Smooth muscle cell of the pulmonary artery (primary cell): ENCODE measurements at places on chromosomes 5 and 9. TPM values are rescaled to one million over a fixed set of nuclear protein-coding genes. Genes with fewer than 3 reads are reported as not detected.

KLF9 gene
- total RNA-seq = 29.6 and 53.2 TPM in 2 replicates

PLCXD3 gene
- 1.7 and 4.0 TPM in 2 replicates for total RNA-seq

IL12B gene
- total RNA-seq = not detected in 2 replicates

ADAMTS2 gene
- total RNA-seq = 32.5 and 155 TPM in 2 replicates

OR1J2 gene
- 0.50 TPM in 1 of 2 replicates, not detected in the other for total RNA-seq

FBXO4 gene
- 7.4 and 7.9 TPM in 2 replicates for total RNA-seq

SLC6A19 gene
- total RNA-seq = not detected in 2 replicates

SGCD gene
- total RNA-seq = 2.5 and 9.8 TPM in 2 replicates

SLCO6A1 gene
- total RNA-seq = not detected in 2 replicates

UBE2QL1 gene
- 0.03 and 0.20 TPM in 2 replicates for total RNA-seq

LECT2 gene
- total RNA-seq = not detected in 2 replicates

CXCL14 gene
- total RNA-seq = 0.26 TPM in 1 of 2 replicates, not detected in the other

HAPLN1 gene
- total RNA-seq = 31.9 and 144 TPM in 2 replicates

PAEP gene
- total RNA-seq = not detected in 2 replicates

HTR4 gene
- total RNA-seq = 0.07 and 3.3 TPM in 2 replicates

PFDN1 gene
- total RNA-seq = 33.5 and 35.0 TPM in 2 replicates

GZMA gene
- total RNA-seq = not detected in 2 replicates

PCDHGA7 gene
- total RNA-seq = 6.9 and 10.3 TPM in 2 replicates

IL7R gene
- total RNA-seq = 5.4 and 9.8 TPM in 2 replicates

SHC3 gene
- total RNA-seq = 12.6 and 57.2 TPM in 2 replicates

EPB41L4B gene
- 0.39 and 0.66 TPM in 2 replicates for total RNA-seq

ISL1 gene
- total RNA-seq = 0.03 and 0.20 TPM in 2 replicates

FNIP1 gene
- total RNA-seq = 42.9 and 49.1 TPM in 2 replicates

CTXN3 gene
- total RNA-seq = not detected in 2 replicates

GDA gene
- 0.13 TPM in 1 of 2 replicates, not detected in the other for total RNA-seq

SLC25A2 gene
- 0.13 and 0.26 TPM in 2 replicates for total RNA-seq

ORM1 gene
- total RNA-seq = not detected in 2 replicates

IL33 gene
- total RNA-seq = 65.7 and 214 TPM in 2 replicates
